Stimulated activated CD4-positive, alpha-beta T cell treated with anti-CD3 and anti-CD28 coated beads, Interleukin-12 subunit alpha, Interleukin-12 subunit beta, amount 100 ng/mL, for 24 hours (primary cell): ENCODE measurements at places on chromosomes 5 and 9.

DNA sequence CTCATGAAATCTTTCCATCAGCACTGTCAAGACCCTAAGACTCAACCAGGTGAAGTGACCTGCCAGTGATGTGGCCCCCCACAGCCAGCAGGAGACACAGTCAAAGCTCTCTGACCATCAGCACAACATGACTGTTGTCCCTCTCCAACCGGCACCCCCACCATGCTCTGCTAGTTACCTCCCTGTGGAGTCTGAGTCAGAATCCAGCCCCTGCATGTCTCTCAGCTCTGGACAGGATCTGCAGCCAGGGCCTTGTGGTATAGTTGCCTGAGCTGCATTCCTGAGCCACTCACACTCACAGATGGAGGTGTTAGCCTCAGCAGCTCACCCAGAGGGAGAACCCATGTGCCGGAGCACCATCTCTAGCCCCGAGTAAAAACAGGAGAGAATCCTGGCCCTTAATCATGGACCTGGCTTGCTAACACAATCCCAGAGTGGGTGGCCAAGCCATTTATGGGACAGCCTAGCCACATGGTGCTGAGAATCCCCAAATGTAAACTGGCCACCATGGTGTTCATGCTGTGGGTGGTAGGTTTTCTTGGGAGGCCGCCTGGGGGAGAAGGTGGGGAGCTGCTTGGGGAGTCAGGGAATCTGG is 237.8 kb downstream of the PAPPA start:
- no peak for DNase-seq

GRCh38 chr9:7782400-7783120 is 17.0 kb downstream of the DMAC1 start:
- DNase-seq = no peak

GRCh38 chr9:109990541-109990940 is 210.5 kb downstream of the PALM2AKAP2 start:
- no peak for DNase-seq

DNA sequence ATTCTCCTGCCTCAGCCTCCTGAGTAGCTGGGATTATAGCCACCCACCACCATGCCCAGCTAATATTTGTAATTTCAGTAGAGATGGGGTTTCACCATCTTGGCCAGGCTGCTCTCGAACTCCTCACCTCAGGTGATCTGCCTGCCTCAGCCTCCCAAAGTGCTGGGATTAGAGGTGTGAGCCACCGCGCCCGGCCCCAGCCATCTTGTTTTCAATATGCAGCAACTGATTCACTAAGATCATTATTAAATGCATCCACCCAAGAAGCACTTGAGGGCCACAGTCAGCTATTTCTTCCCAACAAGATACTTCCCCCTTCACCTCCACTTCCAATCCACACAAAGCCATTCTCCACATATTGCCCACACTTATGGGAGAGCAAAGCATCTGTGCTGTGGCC is 115.8 kb downstream of the BNC2 start:
- no peak for DNase-seq

- DNase-seq = no peak
Measured at GRCh38 chr9:115668521-115668920, 485.1 kb upstream of the PAPPA start.

- no peak for DNase-seq
Measured at GRCh38 chr9:71826279-71826678, 58.0 kb upstream of the CEMIP2 start.

DNA sequence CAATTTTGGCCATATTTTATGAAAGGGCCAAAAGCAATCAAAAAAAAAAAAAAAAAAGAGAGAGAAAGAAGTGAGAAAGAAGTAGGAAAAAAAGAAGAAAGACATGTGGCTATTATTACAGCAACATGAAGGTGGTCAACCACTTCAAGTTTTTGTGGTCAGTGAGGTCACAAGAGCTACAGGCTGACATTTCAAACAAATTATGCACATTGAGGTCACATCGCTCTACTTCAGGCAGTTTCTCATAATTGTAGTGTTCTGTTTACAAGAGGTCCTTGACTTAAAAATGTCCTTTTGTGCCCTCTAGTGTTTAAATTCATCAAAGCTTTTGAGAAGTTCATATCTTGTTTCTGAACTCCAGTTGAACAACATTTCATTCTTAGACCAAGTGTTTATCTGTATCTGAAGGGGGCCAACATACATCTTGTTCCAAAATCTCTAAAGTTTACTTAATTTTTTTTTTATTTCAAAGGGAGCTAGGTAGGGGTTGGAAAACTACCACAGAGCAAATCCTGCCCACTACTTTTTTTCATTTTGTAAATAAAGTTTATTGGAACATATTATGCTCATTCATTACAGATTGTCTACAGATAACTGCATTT is 513.1 kb downstream of the PDE4D start:
- DNase-seq = no peak

GRCh38 chr9:95450171-95451064 is 66.4 kb downstream of the PTCH1 start:
- no peak for DNase-seq

- DNase-seq = no peak
Measured at GRCh38 chr5:137036640-137037039, 462.5 kb downstream of the SPOCK1 start.

DNA sequence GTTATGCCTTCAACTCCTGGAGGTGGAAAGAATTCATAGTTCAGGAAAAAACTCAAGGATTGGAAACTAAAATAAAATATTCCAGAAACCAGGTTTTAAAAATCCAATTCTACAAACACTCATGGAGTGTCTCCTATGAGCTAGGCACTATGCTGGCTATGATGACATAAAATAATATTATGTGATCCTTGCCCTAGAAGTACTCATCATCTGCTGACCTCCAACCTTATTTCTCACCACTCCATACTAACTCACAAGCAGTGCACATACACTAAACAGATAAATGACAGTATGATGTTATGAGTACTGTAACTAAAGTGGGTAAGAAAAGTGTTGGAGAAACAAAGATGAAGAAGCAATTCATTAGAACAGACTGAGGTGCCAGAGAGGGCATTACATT is 93.2 kb upstream of the NR5A1 start:
- no peak for DNase-seq

- no peak for DNase-seq
Measured at GRCh38 chr5:41095324-41096101, 24.4 kb upstream of the MROH2B start.

GRCh38 chr9:12923468-12924009 is 148.7 kb downstream of the LURAP1L start:
- no peak for DNase-seq

- no peak for DNase-seq
Measured at GRCh38 chr5:169911448-169912212, 68.7 kb downstream of the INSYN2B start.

DNA sequence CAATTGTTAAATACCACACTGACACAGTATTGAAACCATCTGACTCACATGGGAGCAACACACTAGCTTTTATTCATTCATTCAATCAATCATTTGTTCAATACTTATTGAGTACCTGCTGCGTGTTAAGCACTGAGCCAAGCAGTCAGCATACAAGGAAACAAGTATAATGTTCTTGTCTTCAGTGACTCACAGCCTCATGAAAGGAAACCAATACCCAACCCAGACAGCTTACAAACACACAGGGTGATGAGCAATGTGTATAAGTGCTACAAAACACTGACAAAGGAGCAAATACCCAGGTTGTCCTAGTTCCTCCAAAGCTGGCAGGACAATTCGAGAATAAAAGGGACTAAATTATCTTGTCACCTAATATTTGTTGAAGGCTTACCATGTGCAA is 67.6 kb upstream of the RASEF start:
- DNase-seq = no peak

GRCh38 chr9:94101162-94101853 is 17.0 kb downstream of the PTPDC1 start:
- DNase-seq = no peak

DNA sequence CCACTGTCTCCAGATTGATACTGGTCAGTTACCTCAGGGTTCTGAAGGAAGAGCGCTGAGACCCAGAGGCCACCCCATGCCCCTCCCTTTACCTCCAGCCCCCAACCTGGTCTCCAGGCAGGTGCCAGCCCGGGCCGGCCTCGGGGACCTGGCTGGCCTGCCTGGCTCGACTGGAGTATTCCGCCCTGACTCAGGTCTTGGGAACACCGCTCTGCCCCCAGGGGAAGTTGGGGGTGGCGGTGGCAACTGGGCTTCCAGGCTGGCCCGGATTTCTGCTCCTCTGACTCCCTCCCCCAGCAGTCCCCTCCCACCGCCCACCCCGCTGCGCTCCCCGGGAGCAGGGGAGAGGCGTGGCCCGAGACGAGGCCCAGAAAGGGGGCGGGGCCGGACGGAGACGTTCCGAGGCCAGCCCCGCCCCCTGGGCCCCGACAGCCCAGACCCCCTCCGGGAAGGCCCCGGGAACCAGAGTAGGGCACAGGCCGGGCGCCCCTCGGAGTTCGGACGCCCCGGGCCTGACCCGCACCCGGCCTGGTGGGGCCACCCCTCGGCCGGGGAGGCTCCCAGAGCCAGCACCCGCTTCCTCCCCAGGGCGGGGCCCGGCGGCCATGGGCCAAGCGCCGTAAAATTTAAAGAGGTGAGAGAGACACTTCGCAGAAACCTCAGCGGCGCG is 82.5 kb upstream of the ZBTB43 start:
- DNase-seq = peak; percentile 79

GRCh38 chr9:114588210-114588609 is 641 bp downstream of the ATP6V1G1 start:
- DNase-seq = no peak

DNA sequence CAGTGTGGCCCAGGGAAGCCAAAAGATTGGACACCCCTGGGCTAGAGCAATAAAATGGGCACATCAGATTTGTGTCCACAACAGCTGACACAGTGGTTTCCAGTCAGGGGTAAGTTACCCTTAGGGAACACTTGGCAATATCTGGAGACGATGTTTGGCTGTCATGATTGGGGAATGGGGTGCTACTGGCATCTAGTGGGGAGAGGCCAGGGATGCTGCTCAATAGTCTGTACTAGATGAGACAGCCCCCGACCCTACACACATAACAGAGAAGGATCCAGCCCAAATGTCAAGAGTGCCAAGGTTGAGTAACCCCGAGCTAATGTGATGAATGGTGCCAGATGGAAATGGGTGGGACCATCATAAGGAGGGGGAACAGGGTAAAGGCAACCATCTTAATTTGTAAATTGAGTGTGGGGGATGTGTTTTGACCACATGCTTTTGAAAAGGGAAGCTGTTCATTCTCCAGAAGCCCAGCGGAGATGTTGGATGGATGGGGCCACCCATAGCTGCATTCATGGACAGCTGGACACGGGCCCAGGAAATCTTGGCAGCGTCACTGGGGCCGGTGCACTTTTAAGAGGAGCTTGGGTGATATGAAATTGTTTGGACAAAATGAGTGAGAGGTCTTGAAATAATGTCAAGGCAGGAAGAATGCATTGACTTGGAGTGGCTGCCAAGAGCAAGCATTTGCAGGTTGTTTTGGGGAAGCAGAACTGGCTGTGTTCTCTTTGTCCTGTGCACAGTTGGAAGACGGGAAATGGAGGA is 33.4 kb downstream of the SYK start:
- no peak for DNase-seq

DNA sequence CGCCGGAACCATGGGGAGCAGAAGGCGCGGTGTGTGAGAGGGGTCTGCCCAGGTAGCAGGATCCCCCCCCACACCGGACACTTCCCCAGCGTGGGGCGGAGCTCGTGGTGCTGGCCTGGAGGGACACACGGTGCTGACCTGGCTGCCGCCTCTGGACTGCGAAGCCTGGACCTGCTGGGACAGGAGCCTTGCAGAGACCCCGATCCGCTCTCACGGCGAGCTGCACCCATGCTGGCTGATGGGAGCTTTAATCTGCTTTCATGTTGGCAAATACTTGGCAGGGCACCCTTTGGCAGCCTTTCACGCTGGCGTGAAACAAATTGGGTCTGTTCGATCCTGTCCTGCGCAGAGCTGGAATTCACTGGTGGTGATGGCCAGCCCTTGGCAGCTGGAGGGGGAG is 7.4 kb downstream of the NKD2 start:
- DNase-seq = no peak
